ENCODE measurements at places on chromosomes 5 and 9.

GRCh38 chr5:33321026-33321425, 119.7 kb upstream of the TARS1 start:
- no peak for DNase-seq

DNA sequence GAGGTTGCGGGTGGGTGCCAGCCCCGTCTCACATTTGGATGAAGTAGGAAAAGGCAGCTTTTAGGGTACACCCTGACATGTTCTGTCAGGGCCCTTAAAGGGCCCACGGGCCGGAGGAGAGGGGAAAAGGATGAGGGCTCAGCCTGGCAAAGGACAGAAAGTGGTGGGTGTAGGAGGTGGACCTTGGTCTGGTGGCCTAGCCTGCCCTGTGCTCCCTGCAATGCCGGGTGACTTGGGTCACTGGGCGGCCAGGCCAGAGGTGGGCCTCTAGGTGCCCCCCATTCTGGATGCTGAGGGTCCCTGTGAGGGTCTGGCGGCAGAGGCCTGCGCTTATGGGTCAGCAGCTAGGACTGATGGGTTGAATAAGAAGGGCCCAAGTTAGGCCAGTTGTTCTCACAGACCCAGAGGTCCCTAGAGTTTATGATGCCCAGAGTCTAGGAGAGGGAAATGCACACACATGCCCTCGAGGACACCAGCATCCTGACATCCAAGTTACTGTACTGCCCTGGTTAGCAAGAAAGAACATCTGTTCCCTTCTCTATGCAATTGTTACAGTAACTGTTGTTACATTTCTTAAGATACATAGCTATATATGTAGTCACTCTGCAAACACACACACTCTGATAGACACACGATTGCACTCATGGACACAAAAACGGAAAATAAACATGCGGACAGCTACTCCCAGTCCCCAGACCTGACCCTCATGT, 12.5 kb downstream of the TRIM7 start:
- no peak for DNase-seq

- no peak for DNase-seq
Measured at GRCh38 chr5:134917070-134917815, 12.3 kb downstream of the PCBD2 start.

GRCh38 chr9:18705796-18706392, 231.9 kb downstream of the ADAMTSL1 start:
- DNase-seq = no peak

DNA sequence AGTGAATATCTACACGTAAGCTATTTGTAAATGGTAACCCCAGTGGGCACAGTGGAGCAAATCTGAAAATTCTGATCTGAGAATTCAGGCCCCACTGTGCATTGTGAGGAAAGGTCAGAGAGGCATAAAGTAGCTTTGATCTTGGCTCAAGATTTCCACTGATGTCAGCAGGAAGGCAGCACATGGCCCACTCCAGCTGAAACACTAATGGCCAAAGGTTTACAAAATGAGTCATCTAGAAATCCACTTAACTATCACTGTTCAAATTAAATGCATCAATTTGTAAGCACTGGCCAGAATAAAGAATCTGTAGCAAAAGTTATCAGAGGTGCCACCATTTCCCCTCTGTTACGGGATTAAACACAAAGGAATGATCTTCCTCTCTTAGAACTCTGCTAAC, 191.6 kb downstream of the C9orf152 start:
- DNase-seq = no peak

- no peak for DNase-seq
Measured at GRCh38 chr5:39758426-39758825, 333.6 kb upstream of the DAB2 start.

DNA sequence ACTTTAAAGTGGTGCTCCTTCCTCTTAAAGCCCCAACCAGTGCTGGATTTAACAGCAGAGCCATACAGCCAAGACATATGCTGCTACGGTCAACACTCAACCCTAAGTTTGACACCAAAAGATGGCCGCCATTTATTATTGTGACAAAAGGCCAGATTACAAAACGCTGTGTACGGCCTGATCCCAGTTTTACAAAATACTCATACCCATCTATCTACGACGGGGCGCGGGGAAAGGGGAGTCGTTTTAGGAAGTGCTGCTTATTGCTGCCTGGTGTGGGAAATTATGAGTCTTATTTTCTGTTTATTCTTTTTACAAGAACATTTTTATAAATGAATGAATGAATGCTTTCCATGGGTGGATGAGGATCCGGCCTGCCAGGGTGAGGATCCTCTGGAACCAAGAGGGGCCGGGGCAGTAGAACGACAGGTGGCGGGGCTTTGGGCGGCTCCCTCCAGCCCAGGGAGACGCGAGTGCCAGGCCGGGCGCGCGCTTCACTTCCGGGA, 457 bp upstream of the IDNK start:
- no peak for DNase-seq

DNA sequence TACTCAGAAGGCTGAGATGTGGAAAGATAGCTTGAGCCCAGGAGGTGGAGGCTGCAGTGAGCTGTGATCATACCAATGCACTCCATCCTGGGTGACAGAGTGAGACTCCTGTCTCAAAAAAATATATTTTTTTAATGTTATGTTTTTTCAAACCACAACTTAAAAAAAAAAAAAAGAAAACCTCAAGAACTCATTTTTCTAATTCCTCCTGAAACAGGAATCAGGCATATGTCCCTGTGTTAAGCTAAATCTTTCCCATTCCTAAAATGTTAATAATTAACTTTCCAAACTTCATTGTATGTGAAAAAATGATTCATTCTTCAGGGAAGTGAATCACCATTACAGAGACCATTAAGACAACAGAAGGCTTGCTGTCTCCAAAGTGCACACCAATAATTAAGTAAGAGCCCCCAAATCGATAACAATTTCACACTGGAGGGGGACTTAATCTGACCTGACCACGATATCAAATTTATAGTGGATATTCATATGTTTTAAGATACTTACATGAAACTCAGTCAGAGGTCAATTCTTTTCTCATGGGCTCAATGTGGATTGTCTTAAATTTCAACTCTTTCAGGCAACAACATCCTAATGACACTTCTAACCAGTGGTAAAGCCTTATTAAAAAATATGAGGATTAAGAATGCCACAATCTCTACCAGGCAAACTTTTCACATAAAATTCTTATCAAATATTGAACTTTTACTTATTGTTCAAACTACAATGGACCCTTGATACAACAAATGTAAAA, 5.2 kb downstream of the CEMIP2 start:
- DNase-seq = no peak

DNA sequence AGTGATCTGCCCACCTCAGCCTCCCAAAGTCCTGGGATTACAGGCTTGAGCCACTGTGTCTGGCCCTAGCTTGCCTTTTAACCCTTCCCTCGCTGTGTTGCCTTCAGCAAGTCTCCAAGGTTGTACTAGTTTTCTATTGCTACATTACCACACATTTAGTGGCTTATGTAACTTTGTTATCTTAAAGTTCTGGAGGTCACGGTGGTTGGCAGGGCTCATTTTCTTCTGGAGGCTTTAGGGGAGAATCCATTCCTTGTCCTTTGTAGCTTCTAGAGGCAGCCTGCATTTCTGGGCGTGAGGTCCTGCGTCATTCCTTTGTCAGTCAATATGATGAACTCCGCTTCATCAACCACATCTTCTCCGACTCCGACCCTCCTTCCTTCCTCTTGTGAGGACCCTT, 2.9 kb upstream of the PRRC2B start:
- DNase-seq = no peak

Measured in activated CD4-positive, alpha-beta memory T cell treated with anti-CD3 and anti-CD28 coated beads for 36 hours (primary cell).